Activated T-cell treated with anti-CD3 and anti-CD28 coated beads, Interleukin-2, amount 50 U/mL, for 24 hours (primary cell): ENCODE measurements at places on chromosomes 2 and 18.

- no peak for DNase-seq
Measured at GRCh38 chr2:178386986-178387597, 63.9 kb downstream of the PRKRA start.

DNA sequence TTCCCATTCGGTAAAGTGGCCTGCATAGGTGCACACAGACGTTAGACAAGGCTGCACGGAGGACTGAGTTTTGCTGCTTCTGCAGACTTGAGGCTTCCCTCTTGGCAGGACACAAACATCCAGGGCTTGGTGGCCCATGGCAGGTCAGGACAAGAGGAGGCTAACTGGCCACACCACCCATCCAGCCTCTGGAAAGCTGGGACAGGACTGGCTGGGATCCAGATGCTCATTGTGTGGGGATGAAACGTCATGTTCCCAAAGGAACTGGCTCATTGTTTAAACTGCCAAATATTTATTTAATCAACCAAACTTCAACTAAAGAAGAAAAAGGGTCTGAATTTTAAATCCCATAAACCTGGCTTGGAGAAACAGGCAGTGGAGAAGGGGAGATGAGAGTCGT, 239.1 kb upstream of the EPAS1 start:
- no peak for DNase-seq

- no peak for DNase-seq
Measured at GRCh38 chr2:237056287-237056875, 29.3 kb upstream of the COPS8 start.

DNA sequence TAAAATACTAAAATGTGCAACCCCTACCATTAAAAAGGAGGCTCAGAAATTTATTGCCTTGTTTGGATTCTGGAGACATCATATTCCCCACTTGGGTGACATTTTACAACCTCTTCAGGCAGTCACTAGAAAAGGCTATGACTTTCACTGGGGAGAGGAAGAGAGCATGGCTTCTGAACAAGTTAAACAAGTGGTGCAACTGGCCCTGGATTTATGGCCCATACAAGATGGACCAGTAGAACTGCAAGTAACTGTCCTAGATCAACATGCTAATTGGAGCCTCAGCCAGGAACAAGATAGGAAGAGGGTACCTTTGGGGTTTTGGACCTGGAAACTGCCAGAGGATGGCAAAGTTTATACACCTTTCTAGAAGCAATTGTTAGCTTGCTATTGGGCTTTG, 4.0 kb upstream of the DSG2 start:
- DNase-seq = no peak

DNA sequence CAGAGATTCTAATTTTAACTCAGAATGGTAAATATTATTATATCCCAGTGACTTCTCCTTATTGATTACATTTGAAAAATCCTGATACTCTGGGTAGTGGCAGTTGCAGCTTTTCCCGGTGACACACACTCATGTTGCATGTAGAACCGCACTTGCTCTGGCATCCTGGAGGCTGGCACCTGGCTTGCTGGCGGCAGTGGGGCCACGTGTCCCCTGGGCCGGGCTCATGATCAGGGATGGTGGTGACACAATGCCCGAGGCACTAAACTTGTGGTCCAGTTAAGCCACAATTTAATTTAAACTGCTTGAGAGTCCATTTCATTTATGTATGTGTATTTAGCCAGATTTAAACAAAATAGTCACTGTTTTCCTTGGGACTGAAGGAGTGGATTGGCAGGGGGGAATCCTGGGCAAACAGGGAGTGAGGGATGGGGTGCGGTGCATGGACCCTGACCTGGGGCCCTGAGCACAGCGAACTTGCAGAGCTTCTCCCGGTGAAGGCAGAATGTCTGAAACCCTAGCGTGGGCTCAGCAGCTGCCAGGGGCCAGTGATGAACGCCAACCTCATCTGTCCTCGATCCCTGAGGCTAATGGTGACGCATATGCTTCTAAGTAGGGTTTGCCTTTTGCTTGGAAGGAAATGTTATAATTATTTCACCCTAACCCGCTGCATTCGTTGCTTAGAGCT, 50.0 kb downstream of the KCNG2 start:
- no peak for DNase-seq

- DNase-seq = no peak
Measured at GRCh38 chr2:226435146-226435545, 364.5 kb downstream of the IRS1 start.

DNA sequence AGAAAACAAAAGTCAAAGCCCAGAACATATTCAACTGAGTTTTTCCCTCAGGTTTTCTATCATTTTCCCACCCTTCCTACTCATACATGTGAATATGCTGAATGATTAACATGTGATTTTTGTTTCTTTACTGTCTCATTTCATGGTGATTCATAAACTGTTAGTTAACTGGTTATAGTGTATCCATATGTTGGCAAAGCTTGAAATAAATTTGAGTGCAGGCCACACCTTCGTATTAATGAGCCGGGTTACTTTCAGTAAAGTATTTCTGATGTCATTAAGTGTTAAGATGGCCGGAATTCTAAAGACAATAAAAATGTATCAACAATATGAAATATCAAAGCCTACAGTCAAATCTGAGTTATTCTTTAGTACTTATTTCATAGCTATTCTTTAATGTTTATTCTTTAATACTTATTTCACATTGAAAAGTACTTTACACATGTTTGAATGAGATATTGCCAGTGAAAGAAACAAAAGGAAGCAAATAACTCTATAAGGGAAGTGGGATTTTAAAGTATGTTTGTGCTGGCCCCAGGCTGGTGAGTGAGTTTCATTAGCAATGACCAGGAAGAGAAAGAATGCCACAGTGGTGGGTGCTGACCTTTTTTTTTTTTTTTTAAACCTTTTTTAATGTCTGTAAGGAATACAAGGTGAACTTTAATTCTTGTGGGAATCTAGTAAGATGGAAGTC, 178.6 kb downstream of the NEDD4L start:
- DNase-seq = no peak

- DNase-seq = no peak
Measured at GRCh38 chr18:24078391-24078790, 60.5 kb upstream of the CABYR start.

DNA sequence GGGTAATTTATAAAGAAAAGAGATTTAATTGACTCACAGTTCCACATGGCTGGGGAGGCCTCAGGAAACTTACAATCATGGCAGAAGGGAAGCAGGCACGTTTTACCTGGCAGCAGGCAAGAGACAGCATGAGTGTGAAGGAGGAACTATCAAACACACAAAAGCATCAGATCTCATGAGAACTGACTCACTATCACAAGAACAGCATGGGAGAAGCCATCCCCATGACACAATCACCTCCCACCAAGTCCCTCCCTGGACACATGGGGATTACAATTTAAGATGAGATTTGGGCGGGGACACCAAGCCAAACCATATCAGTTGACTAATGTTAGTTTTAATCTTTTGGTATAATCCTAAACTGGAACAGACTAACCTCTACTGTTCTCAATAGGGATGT, 49.1 kb upstream of the CPO start:
- no peak for DNase-seq

- DNase-seq = no peak
Measured at GRCh38 chr2:74831693-74832530, 2.0 kb upstream of the HK2 start.

- DNase-seq = no peak
Measured at GRCh38 chr2:67208887-67209500, 188.1 kb upstream of the ETAA1 start.

- DNase-seq = no peak
Measured at GRCh38 chr18:78859686-78860085, 119.9 kb upstream of the SALL3 start.

- DNase-seq = no peak
Measured at GRCh38 chr2:155442088-155442487, 743.6 kb downstream of the KCNJ3 start.
